Umbilical cord (tissue), 2 donors: ENCODE measurements at places on chromosomes 6 and 20. TPM values are rescaled to one million over a fixed set of nuclear protein-coding genes. Genes with fewer than 3 reads are reported as not detected.

DNA sequence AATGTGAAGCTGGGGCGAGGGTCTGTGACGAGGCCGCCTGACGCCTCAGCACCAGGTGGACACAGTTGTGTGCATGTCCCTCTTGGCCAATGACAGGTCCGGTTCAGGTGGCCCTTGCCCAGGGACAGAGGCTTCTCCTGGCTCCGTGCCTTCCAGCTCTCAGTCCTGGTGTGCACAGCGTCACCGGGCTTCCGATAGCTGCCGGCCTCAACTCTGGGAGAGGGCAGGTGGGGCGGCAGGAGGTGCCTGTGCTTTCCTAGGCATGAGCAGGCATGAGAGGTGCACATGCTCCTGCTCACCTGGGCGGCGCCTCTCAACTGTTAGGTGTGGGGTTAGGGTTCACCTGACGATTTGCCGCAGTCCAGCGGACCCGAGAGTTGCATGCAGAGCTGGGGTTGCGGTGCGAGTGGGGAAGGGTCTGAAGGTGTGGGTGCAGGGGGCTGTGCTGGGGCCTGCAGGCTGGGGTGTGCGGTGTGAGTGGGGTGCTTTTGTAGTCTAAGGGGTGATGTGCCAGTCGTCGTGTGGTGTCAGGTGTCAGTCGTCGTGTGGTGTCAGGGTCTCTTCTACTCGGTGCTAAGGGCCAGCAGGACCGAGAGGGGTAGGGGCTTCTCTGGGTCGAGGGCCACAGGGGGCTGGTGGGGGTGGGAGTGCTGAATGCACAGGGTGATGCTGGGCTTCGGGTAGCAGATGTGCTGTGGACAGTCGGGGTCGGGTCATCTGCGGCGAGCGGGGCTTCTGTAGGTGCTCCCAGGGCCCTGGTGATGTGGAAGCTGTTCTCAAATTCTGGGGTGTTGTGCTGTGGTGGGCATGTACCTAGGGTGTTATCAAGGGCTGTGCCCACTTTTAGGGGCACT is 3.8 kb upstream of the SOX18 start:
- no peak for DNase-seq

DNA sequence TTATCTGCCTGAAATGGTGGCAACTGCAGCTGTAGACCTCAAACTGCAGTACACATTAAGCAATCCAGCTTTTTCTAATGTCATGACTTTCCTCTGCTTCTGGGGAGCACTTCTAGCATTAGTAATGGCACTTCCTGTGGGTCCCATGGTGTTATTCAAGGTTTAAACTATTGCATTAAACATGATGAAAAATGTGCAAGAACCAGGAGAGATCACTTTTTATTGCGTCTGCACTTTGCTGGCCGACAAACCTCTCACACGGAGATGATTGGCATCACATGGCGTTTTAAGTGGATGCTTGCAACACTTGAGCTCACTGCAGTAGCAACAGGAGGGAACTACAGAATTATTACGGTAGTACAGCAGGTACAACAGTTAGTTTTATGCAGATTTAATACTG is 148.4 kb downstream of the HIVEP2 start:
- DNase-seq: no peak

DNA sequence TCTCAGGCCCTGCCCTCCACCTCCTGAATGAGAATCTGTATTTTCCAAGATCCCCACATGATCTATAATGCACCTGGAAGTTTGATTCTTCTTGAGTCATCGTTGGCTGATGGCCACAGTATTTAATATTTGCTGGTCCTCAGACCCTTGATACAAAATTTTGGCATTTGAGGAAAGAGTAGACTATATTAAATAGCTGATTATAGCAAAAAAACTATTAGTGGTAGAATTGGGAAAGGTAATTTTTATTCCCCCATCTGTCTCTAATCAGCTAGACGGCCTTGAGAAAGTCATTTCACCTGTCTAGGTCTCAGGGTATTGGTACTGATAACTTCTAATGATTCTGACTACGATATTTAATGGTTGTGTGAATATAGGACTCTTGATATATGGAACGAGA is 176.8 kb downstream of the BMP2 start:
- no peak for DNase-seq

The LRRN4 gene
- not detected for total RNA-seq

The SULF2 gene
- 69.3 TPM for total RNA-seq

The GRIK2 gene
- 38.5 TPM for total RNA-seq

GRCh38 chr6:140897349-140897748 is 1235.4 kb upstream of the GJE1 start:
- DNase-seq: no peak

The CUTA gene
- total RNA-seq: 55.4 TPM

DNA sequence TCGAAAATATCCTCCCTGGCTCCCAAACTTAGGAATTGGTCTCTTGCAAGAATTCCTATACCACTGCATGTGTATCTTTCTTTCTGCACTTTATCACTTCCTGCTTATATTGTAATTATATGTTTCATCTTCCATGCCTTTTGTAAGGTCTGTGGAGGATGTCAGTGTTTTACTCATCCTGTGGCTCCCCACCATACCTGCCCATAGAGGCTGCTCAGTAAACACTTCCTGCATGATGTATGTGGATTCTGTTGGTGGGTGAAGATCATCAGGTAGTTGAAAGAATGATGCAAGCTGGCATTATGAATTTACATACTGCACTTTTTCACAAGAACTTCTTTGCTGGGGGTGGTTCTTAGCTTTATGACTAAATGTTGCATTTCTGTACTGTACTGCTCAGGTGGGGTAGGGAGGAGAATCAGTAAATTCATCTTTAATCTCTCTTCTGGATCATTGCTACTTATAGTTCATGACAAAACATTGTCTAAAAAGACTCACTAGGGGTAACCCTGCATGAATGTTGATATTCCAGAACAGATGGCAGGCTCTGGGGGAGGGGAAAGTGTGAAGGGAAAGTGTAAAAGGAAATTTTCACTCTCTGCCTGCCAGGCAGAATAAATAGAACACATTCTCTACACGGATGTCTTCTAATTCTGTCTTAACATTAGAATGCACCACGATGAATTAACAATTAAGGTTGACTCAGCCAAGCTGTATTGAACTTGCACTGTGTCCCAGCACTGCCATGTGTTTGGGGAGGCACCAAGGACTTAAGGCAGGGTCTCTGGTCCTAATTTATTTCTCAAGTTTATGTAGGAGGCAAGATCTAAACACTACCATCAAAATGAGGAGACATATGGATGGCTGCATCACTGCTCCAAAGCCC is 36.0 kb upstream of the KLHL31 start:
- DNase-seq: no peak

DNA sequence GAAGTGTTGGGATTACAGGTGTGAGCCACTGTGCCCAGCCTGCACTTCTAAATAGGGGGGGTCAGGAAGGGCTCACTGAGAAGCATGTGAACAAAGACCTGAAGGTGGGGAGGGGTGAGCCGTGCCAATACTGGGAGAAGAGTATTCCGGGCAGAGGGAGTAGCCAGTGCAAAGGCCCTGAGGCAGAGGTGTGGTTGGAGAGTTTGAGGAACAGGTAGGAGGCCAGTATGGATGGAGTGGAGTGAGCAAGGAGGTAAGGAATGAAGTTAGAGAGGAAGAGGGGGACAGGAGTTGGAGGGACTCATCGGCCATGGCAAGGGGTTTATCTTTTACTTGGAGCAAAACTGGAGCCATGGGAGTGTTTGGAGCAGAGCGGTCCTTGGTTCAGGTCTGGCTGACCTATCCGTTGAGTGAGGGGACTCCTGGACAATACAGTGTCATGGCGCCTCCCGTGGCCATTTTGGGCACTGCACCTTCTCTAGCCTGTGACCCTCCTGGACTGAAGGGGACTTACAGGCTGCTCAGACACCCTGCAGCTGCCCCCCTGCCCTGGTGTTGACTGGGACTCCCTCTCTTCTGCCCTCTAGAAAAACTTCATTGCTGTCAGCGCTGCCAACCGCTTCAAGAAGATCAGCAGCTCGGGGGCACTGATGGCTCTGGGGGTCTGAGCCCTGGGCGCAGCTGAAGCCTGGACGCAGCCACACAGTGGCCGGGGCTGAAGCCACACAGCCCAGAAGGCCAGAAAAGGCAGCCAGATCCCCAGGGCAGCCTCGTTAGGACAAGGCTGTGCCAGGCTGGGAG is 12.1 kb downstream of the FOXS1 start:
- DNase-seq: peak; percentile 59

DNA sequence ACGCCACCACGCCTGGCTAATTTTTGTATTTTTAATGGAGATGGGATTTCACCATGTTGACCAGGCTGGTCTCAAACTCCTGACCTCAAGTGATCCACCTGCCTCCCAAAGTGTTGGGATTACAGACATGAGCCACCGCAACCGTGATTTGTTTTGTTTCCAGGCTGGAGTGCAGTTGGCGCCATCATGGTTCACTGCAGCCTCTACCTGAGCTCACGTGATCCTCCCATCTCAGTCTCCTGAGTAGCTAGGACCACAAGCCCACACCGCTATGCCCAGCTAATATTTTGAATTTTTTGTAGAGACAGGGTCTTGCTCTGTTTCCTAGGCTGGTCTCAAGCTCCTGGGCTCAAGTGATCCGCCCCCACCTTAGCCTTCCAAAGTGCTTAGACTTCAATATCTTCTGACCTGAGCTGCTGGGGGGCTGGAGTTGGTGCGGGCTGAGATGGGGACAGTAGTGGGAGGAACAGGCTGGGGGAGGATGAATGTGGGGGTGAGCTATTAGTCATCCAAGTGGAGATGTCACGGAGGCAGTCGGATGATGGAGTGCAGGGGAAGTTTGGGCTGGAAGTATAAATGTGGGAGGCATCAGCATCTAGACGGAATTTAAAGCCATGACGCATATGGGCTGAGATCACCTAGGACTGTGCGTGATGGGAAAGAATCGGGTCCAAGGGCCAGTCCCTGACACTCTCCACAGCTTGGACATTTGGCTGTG is 23.1 kb upstream of the ZMYND8 start:
- DNase-seq: no peak
